ENCODE measurements at places on chromosomes 4 and X. TPM values are rescaled to one million over a fixed set of nuclear protein-coding genes. Genes with fewer than 3 reads are reported as not detected.

The MAGEA11 gene
- polyA plus RNA-seq = not detected

The FREM3 gene
- polyA plus RNA-seq = not detected

The SPRY1 gene
- polyA plus RNA-seq = 6.0 TPM

The CFP gene
- 1.3 TPM for polyA plus RNA-seq

The SSX3 gene
- not detected for polyA plus RNA-seq

The ARR3 gene
- polyA plus RNA-seq = not detected

The CLDN22 gene
- polyA plus RNA-seq = 0.52 TPM

The HAUS3 gene
- polyA plus RNA-seq = 12.8 TPM

The HSPA4L gene
- not detected for polyA plus RNA-seq

The BTC gene
- polyA plus RNA-seq = not detected

The GAGE12C gene
- polyA plus RNA-seq = not detected

The UCP1 gene
- not detected for polyA plus RNA-seq

All from immature natural killer cell (primary cell).